ENCODE measurements at places on chromosomes 13 and 19. TPM values are rescaled to one million over a fixed set of nuclear protein-coding genes. Genes with fewer than 3 reads are reported as not detected.

The LILRB2 gene
- not detected for total RNA-seq

The GJB2 gene
- total RNA-seq, result not detected

The EDDM13 gene
- total RNA-seq, result 2.5 TPM

The ERICH6B gene
- not detected for total RNA-seq

The LAIR1 gene
- total RNA-seq, result not detected

The SLC10A2 gene
- not detected for total RNA-seq

The ATP4A gene
- total RNA-seq, result not detected

The CCDC70 gene
- total RNA-seq, result 0.54 TPM

The SERP2 gene
- total RNA-seq, result 0.25 TPM

The SLC8A2 gene
- total RNA-seq, result not detected

The SIGLEC5 gene
- total RNA-seq, result 0.27 TPM

The CEBPA gene
- total RNA-seq, result not detected

The PLIN4 gene
- total RNA-seq, result 0.07 TPM

The EFNB2 gene
- total RNA-seq, result 28.6 TPM

The ZNF583 gene
- 2.6 TPM for total RNA-seq

The KLK12 gene
- total RNA-seq, result not detected

The RUBCNL gene
- not detected for total RNA-seq

The SOX1 gene
- total RNA-seq, result not detected

All from mammary microvascular endothelial cell (primary cell).